ENCODE measurements at places on chromosomes 2 and 18. TPM values are rescaled to one million over a fixed set of nuclear protein-coding genes. Genes with fewer than 3 reads are reported as not detected.
A peak's percentile ranks its signal among the peaks of the same experiment; 100 is the strongest.

DNA sequence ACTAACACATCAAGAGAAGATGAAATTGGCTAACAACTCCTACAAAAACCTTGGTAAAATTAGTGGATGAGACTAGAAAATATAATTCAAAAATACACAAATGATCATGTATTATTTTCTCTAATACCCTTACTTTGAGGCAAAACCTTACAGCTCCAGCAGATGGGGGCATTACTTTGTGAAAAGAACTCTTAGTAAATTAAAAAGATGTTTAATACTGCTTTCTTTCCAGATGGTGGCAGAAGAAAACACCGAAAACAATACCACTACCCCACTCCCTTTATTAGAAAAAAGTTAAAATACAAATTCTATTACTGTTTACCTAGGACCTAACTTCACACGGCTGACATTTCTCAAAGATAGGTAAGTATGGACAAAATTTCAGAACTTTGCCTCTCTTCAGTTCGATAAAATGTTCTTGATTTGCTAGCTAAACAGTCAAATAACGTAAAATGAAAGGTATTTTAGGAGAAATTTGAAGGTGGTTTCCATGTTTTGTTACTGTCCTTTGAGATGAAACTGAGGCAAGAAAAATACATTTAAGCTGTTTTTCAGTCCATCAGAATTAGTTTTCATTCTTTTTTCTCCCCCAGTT, 30.6 kb downstream of the ORC4 start:
- H3K4me3 ChIP-seq: no peak overlapping the region
- H3K27me3 ChIP-seq: no peaks in the 10 kb centered on the region
- no peak for DNase-seq
- H3K27ac ChIP-seq: no peak overlapping the region

DNA sequence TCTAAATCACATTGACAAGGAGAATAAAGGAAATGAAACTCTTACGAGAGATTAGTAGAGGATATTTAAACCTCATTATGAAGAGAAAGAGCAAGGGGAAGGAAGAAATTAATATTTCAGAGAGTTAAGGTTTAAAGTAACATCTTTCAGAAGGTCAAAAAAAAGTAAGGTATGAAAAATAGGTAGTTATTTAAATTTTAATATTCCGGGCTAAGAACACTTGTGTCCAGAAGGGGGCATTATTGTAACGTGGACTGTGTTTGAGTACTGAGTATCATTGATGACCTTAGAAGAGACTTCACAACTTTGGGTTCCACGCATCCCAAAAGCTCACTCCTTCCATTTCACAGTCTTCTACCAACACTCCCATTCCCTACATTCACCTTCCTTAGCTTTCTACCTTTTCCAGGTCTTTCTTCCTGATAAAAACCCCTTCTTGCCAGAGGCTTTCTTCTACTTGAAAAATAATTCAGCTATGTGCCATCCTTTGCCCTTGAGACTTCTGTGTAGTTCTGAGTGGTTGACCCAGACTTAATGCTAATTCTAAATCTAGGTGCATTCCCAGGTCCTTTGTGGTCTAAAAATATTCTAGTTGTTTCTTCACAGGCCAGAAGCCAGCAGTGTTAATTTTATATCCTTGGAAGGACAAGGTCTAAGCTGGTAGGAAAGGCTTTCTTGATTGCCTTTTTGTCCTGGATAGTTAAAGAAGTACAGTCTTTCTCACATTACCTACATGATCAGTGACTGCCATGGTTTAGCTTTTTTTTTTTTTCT, 16.5 kb downstream of the DYNC1I2 start:
- H3K4me1 ChIP-seq: no peaks in the 10 kb centered on the region
- no peaks in the 10 kb centered on the region for H3K27me3 ChIP-seq
- H3K27ac ChIP-seq: peak overlapping the region; percentile 10
- H3K36me3 ChIP-seq: no peaks in the 10 kb centered on the region
- H3K4me3 ChIP-seq: no peak overlapping the region

Gene CYP1B1
- 166 TPM for total RNA-seq

- no peak overlapping the region for H3K4me3 ChIP-seq
- no peaks in the 10 kb centered on the region for H3K4me1 ChIP-seq
- no peak overlapping the region for H3K27ac ChIP-seq
- H3K27me3 ChIP-seq: no peaks in the 10 kb centered on the region
- no peak for DNase-seq
Measured at GRCh38 chr18:50360611-50361010, 14.2 kb upstream of the SKA1 start.

- H3K27me3 ChIP-seq: no peaks in the 10 kb centered on the region
- H3K4me1 ChIP-seq: no peaks in the 10 kb centered on the region
- DNase-seq: no peak
- H3K27ac ChIP-seq: no peak overlapping the region
- no peaks in the 10 kb centered on the region for H3K36me3 ChIP-seq
Measured at GRCh38 chr18:54157646-54158385, 66.7 kb downstream of the MBD2 start.

DNA sequence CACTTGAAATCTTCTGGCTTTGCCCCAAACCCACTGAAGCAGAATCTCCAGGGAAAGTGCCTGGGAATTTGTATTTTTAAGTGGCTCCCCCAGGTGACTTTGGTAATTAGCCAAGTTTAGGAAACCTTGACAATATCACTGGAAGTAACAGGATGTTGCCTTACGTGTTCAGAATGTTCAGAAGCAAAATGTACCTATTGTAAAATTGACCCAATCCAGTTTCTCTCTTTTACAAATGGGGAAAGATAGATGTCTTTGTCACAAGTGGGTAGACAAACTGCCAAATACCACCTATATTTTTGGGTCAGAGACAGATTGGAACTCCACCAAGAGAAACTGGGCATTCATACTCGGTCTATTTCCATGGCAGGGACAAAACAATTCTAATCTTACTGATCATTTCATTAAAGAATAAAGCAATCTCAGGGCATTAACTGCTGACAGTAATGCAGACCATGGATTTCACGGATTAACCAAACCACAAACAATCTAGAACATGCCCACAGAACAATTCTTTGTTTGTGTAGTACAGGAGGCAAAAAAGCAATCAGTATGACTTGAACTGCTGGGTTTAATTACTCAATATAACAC, 255.8 kb downstream of the ERBB4 start:
- no peaks in the 10 kb centered on the region for H3K27me3 ChIP-seq
- no peaks in the 10 kb centered on the region for H3K4me1 ChIP-seq
- H3K36me3 ChIP-seq: no peaks in the 10 kb centered on the region

DNA sequence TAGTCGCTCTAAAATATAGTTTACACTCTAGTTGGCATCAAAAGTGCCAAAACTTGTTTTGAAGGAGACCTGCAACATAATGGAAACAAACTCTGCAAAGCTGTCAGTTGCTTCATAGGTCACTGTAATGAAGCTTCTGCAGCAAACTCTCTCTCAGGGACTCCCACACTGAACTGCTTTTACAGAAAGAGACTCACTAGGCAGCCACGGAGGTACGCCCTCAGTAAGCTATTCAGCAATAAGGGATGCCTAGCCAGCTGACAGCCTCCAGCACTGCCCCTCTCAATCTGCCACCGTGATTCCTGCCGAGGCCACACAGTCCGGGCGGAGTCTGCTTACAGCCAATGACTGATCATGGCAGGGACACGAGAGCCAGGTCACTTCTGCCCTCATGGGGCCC, 51.1 kb downstream of the COLEC12 start:
- H3K27ac ChIP-seq: peak overlapping the region; percentile 48
- no peak overlapping the region for H3K4me3 ChIP-seq
- no peaks in the 10 kb centered on the region for H3K36me3 ChIP-seq
- no peaks in the 10 kb centered on the region for H3K27me3 ChIP-seq
- no peaks in the 10 kb centered on the region for H3K4me1 ChIP-seq
- DNase-seq: peak; percentile 39

GRCh38 chr18:28974504-28974903, 797.6 kb upstream of the CDH2 start:
- no peaks in the 10 kb centered on the region for H3K36me3 ChIP-seq
- H3K4me1 ChIP-seq: no peaks in the 10 kb centered on the region
- H3K27me3 ChIP-seq: no peaks in the 10 kb centered on the region
- H3K4me3 ChIP-seq: no peak overlapping the region
- no peak for DNase-seq

Gene ANKRD30B
- total RNA-seq: 11.5 TPM

DNA sequence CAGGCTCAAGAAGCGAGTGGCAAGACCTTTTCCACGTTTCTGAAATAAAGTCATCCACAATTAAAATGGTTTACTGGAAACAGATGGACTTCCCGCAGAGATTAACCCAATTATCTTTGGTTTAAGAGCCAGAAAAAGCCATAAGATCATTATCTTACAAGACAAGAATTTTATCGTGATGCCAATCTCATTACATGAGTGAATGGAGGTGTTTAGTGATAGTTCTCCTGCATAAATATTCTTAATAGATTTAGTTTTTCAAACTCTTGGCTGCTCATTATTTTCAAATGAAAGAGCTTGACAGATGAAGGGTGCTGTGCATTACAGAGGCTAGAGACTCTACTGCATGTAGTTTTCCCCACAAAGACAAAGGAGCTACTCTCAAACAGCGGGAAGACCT, 1028.4 kb upstream of the PIK3C3 start:
- H3K36me3 ChIP-seq: no peaks in the 10 kb centered on the region
- H3K27ac ChIP-seq: no peak overlapping the region
- H3K4me1 ChIP-seq: no peaks in the 10 kb centered on the region
- H3K27me3 ChIP-seq: no peaks in the 10 kb centered on the region
- DNase-seq: no peak

DNA sequence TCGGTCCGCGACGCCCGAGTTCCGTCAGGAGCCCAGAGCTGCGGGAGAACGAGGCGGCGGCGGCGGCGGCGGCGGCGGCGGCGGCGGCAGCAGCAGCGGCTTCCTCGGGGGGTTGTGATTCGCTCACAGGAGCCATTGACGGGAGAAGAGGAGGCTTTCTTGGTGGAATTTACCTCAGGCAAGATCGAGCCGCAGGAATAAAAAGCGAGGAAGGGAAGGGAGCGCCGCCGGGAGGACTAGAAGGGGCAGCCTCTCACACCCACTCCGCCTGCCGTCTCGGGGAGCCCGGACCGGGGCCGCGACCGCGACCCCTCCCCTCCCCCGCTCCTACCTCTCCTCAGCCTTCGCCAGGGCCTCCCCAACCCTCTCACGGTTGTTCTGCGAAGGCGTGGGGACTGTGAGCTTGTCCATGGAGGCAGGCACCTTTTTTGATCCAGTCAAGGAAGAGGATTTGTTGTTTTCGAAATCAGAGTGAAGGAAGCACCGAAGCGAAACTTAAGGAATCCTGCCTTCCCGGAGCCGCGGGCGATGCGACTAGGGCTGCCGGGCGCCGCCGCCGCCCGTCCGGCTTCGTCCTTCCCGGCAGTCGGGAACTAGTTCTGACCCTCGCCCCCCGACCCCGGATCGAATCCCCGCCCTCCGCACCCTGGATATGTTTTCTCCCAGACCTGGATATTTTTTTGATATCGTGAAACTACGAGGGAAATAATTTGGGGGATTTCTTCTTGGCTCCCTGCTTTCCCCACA, 506 bp downstream of the BMPR2 start:
- H3K27ac ChIP-seq: peak overlapping the region; percentile 98
- H3K27me3 ChIP-seq: no peaks in the 10 kb centered on the region
- no peaks in the 10 kb centered on the region for H3K4me1 ChIP-seq
- peak overlapping the region; percentile 91 for H3K4me3 ChIP-seq

DNA sequence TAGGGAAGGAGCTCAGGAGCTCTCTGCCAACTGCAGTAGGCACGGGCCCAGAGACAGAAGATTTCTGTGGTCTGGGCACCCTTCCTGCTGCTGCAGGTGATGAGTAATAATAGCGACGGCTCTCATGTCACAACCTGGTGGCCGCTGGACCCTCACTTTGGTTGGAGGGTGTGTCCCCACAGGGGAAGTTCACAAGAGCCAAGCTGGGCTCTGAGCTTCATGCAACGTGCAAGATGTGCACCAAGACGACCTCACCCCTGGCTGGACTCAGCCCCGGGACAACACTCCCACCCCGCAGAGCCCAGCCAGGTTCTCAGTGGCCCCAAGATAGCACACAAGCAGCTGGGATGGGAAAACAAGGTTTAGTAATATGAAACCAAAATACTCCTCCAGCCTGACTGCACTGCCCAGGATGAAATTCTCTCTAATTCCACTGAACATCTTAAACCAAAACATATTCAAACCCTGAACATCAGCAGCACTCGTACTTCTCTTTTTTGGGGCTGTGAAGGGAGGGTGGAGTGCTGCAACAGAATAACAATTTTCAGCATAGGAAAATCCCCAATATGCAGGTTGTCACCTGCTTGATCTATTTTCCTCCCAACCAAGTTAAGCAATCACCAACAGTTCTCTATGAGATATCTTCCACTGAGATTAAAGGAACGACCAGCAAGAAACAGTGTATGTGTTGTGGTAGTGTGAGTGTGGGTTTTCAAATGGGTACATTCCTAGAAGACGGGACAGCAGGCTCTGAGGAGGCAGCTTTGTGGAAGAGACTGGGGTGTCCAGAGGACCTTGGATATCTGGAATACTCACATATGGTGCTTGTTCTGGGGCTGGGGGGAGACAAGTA, 26.5 kb downstream of the BCL2 start:
- peaks cover 6% of the 10 kb centered on the region for H3K4me1 ChIP-seq
- peak overlapping the region; percentile 24 for H3K27ac ChIP-seq
- H3K27me3 ChIP-seq: no peaks in the 10 kb centered on the region
- no peaks in the 10 kb centered on the region for H3K36me3 ChIP-seq
- no peak overlapping the region for H3K4me3 ChIP-seq
- DNase-seq: no peak

DNA sequence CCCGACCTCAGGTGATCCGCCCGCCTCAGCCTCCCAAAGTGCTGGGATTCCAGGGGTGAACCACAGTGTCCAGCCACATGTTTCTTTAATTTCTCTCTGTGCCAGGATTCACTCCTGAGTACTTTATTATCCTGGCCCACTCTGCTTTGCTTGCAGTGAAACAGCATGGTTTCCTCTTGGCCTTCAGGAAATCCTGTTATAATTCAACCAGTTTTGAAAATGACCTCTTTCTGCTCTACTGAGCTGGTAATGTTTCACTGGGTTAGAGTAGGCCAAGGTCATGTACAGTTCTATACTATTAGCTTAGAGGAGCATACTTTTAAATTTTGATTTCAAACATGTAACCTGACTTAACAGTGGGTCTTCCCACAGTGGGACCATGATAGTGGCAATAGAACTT, 90.6 kb upstream of the PELI1 start:
- DNase-seq: no peak
- H3K27ac ChIP-seq: no peak overlapping the region
- no peak overlapping the region for H3K4me3 ChIP-seq
- no peaks in the 10 kb centered on the region for H3K4me1 ChIP-seq
- no peaks in the 10 kb centered on the region for H3K27me3 ChIP-seq

Gene BOD1L2
- total RNA-seq: not detected
